ENCODE measurements at places on chromosomes 12 and 14. TPM values are rescaled to one million over a fixed set of nuclear protein-coding genes. Genes with fewer than 3 reads are reported as not detected.

The DENND5B gene
- total RNA-seq, result 42.9 TPM

The EIF2S3B gene
- 0.22 TPM for total RNA-seq

The SMCO2 gene
- total RNA-seq, result not detected

The CPNE6 gene
- not detected for total RNA-seq

The CLEC2A gene
- not detected for total RNA-seq

The DDHD1 gene
- total RNA-seq, result 6.7 TPM

The ALKBH2 gene
- total RNA-seq, result 6.5 TPM

The PGF gene
- 4.2 TPM for total RNA-seq

The FAM90A1 gene
- total RNA-seq, result 0.30 TPM

DNA sequence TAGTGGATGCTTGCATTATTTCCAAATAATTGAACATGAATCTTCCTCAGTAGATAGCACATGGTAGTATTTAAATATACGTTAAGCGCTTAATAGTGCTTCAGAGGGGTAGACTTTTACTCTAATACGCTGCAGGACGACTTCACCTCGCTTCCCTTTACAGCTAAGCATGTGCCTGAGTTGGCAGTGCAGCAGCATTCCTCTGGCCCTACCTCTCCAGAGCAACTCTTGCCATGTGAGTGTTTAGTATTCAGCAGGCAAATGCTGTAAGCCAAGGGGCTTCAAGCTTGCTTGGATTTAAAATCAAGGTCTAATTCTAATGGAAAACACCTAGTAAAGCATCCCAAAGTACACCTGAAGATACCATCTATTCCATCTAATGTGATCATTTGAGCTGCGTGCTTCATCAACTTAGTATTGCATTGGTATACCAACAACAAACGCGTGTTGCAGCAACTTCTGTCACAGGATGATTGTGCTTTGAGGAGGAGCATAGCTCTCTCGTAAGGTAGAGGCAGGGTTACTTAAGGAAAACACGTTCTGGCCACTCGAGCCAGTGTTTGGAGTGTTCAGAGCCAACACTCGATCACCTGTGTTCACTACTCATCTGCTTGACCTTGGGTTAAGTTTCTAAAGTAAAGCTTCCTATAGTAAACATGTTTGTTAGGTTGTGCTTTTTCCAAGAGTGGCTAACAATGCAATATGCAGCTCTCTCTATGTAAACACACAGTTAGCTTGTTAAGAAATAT is 60.6 kb downstream of the PIWIL1 start:
- no peak overlapping the region for H3K4me3 ChIP-seq
- H3K4me1 ChIP-seq, result peaks cover 3% of the 10 kb centered on the region
- H3K36me3 ChIP-seq, result no peaks in the 10 kb centered on the region
- H3K27ac ChIP-seq, result no peak overlapping the region
- H3K27me3 ChIP-seq, result peaks cover 60% of the 10 kb centered on the region

DNA sequence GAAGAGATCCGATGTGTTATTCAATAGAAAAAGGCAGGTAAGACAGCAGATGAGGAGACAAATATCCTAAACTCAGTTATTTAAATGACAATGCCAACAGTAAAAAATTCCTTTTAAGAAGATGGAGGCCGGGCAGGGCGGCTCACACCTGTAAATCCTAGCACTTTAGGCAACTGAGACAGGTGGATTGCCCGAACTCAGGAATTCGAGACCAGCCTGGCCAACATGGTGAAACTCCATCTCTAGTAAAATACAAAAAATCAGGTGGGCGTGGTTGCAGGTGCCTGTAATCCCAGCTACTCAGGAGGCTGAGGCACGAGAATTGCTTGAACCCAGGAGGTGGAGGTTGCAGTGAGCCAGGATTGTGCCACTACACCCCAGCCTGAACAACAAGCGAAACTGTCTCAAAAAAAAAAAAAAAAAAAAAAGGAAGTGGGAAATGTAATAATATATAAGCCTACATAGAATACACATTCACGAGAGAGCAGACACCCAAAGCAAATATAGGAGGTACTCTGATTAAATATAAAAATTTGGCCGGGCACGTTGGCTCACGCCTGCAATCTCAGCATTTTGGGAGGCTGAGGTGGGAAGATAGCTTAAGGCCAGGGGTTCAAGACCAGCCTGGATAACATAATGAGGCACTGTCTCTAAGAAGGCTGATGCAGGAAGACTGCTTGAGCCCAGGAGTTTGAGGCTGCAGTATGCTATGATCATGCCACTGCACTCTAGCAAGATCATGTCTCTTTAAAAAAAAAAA is 19.0 kb downstream of the CORO1C start:
- H3K27ac ChIP-seq, result peak overlapping the region; percentile 43
- no peaks in the 10 kb centered on the region for H3K27me3 ChIP-seq
- no peak for DNase-seq
- peaks cover 91% of the 10 kb centered on the region for H3K4me1 ChIP-seq

DNA sequence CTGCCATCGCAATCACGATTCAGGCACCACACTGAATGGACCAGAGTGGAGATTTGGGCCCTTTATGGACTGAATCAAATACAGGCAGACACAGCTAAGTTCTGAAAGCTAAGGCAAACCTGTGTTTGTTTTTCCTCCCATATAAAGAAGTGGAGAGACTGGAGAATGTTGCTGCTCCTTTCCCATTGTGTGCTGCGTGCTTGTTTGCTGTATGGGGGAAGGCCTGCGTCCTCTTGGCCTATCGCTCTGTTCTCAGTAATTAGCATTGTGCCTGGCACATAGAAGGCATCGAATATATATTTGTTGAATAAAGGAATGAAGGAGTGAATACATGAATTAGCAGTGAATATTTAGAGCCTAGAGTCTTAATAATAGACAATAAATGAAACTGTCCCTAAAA is 12.4 kb downstream of the ST8SIA1 start:
- no peaks in the 10 kb centered on the region for H3K36me3 ChIP-seq
- H3K4me3 ChIP-seq, result no peak overlapping the region
- no peak overlapping the region for H3K27ac ChIP-seq

GRCh38 chr12:31224768-31225448 is 101.0 kb downstream of the SINHCAF start:
- no peak overlapping the region for H3K4me3 ChIP-seq
- H3K27ac ChIP-seq, result no peak overlapping the region
- H3K4me1 ChIP-seq, result peaks cover 12% of the 10 kb centered on the region
- no peaks in the 10 kb centered on the region for H3K36me3 ChIP-seq
- DNase-seq, result no peak

GRCh38 chr12:26786865-26787514 is 46.0 kb downstream of the ITPR2 start:
- no peaks in the 10 kb centered on the region for H3K27me3 ChIP-seq
- peaks cover 34% of the 10 kb centered on the region for H3K4me1 ChIP-seq
- no peak for DNase-seq
- no peak overlapping the region for H3K4me3 ChIP-seq
- H3K36me3 ChIP-seq, result no peaks in the 10 kb centered on the region
- peak overlapping the region; percentile 69 for H3K27ac ChIP-seq

- H3K36me3 ChIP-seq, result no peaks in the 10 kb centered on the region
- no peak overlapping the region for H3K27ac ChIP-seq
- H3K27me3 ChIP-seq, result no peaks in the 10 kb centered on the region
- no peak for DNase-seq
Measured at GRCh38 chr14:88005978-88006851, 1.3 kb downstream of the GPR65 start.

DNA sequence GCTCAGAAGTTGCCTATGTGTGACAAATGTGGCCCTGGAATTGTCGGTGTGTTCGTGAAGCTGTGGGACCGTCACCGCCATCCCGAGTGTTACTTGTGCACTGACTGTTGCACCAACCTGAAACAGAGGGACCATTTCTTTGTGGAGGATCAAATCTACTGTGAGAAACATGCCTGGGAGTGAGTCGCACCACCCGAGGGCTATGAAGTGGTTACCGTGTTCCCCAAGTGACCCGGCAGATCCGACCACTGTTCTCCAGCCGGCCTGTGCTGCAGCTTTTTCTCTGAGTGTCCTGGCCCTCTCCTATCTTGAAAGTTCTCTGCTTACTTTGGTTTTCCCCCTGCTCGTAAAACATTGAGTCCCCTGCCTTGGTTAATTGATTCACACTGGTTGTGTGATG is 65.3 kb downstream of the VCPKMT start:
- no peak overlapping the region for H3K27ac ChIP-seq
- H3K4me1 ChIP-seq, result peaks cover 23% of the 10 kb centered on the region
- no peaks in the 10 kb centered on the region for H3K27me3 ChIP-seq
- no peak overlapping the region for H3K4me3 ChIP-seq
- no peaks in the 10 kb centered on the region for H3K36me3 ChIP-seq

DNA sequence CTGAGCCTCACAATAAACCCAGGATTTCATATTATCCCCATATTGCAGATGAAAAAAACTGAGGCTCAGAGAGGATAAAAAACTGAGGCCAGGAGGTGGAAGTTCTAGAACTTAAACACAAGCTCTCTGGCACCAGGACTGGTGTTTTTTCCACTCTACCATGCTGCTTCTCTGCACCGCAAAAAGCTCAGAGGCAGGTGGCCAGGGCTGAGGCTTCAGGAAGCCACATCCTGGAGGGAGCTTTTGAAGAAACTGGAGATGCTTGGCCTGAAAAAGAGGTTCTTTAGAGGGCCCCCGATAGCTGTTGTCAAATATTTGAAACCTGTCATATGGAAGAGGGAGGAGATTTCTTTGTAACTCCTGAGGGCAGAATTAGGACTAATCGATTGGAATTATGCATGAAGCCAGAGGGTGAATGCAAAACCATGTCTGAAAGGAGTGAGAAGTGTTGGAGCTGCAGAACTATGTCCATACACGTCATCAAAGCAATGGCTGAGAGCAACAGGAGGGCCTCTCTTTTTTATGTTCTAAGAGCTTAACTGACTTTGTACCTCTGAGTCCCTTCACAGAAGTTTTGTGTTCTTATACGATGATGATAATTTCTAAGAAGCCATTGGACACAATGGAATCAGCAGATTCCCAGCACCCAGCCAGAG is 448.6 kb downstream of the FUT8 start:
- H3K27me3 ChIP-seq, result peaks cover 31% of the 10 kb centered on the region
- H3K4me3 ChIP-seq, result no peak overlapping the region
- no peak for DNase-seq
- no peaks in the 10 kb centered on the region for H3K4me1 ChIP-seq
- no peak overlapping the region for H3K27ac ChIP-seq

- peaks cover 19% of the 10 kb centered on the region for H3K4me1 ChIP-seq
- no peaks in the 10 kb centered on the region for H3K36me3 ChIP-seq
- peaks cover 18% of the 10 kb centered on the region for H3K27me3 ChIP-seq
- H3K27ac ChIP-seq, result no peak overlapping the region
Measured at GRCh38 chr12:116590561-116590960, 31.4 kb downstream of the MAP1LC3B2 start.

- DNase-seq, result no peak
- H3K36me3 ChIP-seq, result no peaks in the 10 kb centered on the region
- no peak overlapping the region for H3K4me3 ChIP-seq
Measured at GRCh38 chr14:43001731-43002130, 1395.1 kb downstream of the LRFN5 start.

DNA sequence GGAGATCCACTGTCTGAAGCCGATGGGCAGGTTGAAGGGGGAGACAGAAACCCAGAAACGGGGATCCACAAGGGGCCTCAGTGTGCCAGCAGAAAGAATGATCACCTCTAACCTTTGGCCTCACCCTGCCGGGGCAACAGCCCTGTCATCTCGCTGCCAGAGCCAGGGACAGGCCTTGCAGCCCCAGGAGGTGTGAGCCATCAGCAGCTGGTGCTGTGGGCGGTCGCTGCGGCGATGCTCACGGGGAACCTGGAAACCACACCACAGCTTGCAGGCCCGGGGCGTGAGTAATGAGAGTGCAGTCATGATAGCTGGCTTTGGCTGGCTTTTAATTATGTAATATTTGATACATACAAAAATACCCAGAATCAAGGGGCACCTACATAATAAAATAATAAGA is 4.7 kb upstream of the TTC7B start:
- no peaks in the 10 kb centered on the region for H3K36me3 ChIP-seq
- no peak overlapping the region for H3K27ac ChIP-seq
- no peak for DNase-seq
- H3K27me3 ChIP-seq, result no peaks in the 10 kb centered on the region
- peaks cover 4% of the 10 kb centered on the region for H3K4me1 ChIP-seq

DNA sequence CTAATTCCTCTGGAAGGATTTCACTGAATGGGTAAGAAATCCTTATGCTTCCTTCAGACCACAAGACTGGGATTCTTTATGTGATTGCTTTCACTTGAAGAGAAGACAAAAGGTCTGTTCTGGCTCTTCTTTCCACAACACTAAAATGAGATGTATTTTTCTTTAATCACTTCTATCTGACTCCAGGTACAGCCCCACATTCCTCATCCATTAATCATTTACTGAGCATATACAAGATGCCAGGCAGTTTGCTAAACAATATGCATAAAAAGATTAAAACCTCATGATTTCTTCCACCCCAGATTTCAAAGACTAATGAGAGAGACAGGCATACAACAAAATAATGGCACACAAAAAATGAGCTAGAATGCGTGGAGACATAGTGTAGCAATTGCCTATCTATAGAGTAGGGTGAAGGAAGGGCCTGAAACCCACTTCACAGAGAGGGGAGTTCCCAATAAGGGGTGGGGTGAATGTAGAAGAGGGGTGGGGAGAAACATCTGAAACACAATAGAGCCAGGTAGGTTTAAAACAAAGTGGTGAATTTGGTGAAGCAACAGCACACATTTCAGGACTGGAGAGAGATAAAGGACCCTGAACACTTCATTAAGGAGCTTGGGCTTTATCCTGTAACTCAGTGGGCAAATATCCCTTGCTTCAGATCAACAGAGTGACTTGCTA is 65.1 kb upstream of the PRB2 start:
- no peak overlapping the region for H3K4me3 ChIP-seq
- no peaks in the 10 kb centered on the region for H3K4me1 ChIP-seq
- no peaks in the 10 kb centered on the region for H3K36me3 ChIP-seq

GRCh38 chr14:85248881-85249635 is 280.9 kb upstream of the FLRT2 start:
- H3K4me3 ChIP-seq, result no peak overlapping the region
- H3K27ac ChIP-seq, result no peak overlapping the region
- H3K4me1 ChIP-seq, result peaks cover 7% of the 10 kb centered on the region
- no peaks in the 10 kb centered on the region for H3K36me3 ChIP-seq
- no peaks in the 10 kb centered on the region for H3K27me3 ChIP-seq
- no peak for DNase-seq

DNA sequence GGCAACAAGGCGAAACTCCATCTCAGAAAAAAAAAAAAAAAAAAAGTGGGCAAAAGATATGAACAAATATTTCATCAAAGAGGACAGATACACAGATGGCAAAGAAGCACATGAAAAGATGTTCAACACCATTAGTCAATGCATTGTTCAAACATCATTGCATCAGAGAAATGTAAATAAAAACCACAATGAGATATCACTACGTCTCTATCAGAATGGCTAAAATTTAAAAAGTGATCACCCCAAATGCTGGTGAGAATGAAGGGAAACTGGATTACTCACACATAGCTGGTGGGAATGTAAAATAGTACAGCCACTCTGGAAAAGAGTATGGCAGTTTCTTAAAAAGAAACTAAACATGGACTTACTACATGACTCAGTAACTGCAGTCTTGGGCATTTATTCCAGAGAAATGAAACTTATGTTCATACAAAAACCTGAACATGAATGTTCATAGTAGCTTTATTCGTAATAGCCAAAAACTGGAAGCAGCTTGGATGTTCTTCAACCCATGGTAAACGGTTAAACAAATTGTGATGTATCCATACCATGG is 3.6 kb downstream of the L2HGDH start:
- H3K27ac ChIP-seq, result no peak overlapping the region
- H3K27me3 ChIP-seq, result no peaks in the 10 kb centered on the region
- H3K4me1 ChIP-seq, result peaks cover 24% of the 10 kb centered on the region

GRCh38 chr14:68363843-68364767 is 428.8 kb downstream of the ZFP36L1 start:
- no peaks in the 10 kb centered on the region for H3K27me3 ChIP-seq
- H3K27ac ChIP-seq, result peak overlapping the region; percentile 64
- H3K4me3 ChIP-seq, result no peak overlapping the region
